Stimulated activated CD4-positive, alpha-beta T cell treated with anti-CD3 and anti-CD28 coated beads, Interleukin-2, amount 100 ng/mL, for 48 hours (primary cell): ENCODE measurements at places on chromosomes 12 and 14.

DNA sequence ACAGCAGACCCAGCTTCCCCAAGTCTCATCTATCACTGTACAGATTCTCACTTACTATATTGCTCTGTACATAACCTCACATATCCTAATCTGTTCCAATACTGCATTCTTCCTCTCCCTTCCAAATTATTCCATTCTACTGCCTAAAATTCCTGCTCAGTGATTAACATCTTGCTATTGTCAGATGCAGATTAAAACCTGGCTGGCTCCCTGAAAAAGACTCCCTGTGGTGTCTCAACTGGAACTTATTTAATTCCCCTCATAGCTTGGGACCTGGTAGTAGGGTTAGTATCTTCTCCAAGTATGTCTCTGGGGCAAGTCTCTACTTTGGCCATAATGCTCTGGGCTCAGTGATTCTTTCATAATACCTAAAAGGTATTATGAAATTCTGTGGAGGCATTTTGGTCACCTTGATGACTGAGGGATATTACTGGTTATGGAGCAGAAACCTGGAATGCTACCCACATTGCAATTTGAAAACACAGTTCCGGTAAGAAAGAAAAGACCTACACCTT, 55.8 kb downstream of the PAWR start:
- DNase-seq: no peak

- no peak for DNase-seq
Measured at GRCh38 chr12:113347107-113347506, 11.3 kb upstream of the PLBD2 start.

DNA sequence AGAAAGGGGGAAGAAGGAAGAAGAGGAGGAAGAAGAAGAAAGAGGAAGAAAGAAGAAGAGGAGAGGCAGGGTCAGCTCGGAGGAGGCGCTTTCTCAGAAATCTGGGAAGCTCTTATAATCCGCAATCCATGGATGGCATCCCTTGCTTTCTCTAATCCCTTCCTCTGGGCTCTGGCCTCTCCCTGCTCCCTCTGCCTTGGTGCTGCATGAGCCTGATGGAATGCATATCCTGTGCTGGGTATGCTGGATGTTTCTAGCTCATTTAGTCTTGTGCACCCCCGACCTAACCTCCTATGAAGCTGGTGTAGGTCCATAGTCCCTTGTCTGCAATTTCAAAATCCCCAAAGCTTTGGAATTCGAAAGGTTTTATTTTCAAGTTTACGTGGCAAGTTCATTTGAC, 94.2 kb upstream of the MYL2 start:
- DNase-seq: no peak

DNA sequence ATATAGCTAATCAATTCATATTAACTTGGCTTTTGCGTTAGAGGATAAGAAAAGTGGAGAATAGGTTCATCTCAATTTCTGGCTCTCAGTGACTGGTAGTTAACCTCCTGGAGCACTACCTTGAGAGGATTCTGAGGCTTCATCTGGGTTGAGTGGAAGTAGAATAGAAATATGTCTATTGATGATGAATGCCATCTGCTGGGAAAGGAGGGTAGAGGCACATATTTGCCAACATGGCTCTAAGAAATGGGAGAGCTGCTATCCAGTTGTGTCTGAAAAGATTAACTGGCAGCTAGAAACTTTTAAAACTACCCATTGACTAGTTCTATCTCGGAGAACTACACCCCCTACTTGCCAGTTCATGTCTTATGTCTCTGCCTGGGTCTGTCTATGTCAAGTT, 530.1 kb downstream of the NRXN3 start:
- no peak for DNase-seq

GRCh38 chr14:74469548-74470518, 23.3 kb downstream of the NPC2 start:
- no peak for DNase-seq

DNA sequence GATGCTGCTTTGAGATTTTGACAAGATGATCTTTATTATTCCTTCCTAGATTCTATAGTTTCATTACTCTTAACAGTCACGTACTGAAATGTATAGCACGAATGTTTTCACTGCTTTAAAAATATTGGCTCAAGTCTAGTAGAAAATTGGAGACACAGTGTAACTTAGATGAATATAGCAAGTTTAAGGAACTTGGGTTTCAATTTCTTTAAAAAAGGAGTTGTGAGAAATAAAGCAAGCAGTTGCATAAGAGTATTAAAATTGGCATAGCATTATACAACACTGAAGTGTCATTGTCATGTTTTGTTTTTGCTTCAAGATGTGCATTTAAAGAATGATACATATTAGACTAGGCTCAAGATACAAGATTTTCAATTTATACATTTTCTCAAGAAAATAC, 624.8 kb upstream of the NOVA1 start:
- DNase-seq: no peak

GRCh38 chr14:53793790-53794505, 162.7 kb downstream of the BMP4 start:
- no peak for DNase-seq

DNA sequence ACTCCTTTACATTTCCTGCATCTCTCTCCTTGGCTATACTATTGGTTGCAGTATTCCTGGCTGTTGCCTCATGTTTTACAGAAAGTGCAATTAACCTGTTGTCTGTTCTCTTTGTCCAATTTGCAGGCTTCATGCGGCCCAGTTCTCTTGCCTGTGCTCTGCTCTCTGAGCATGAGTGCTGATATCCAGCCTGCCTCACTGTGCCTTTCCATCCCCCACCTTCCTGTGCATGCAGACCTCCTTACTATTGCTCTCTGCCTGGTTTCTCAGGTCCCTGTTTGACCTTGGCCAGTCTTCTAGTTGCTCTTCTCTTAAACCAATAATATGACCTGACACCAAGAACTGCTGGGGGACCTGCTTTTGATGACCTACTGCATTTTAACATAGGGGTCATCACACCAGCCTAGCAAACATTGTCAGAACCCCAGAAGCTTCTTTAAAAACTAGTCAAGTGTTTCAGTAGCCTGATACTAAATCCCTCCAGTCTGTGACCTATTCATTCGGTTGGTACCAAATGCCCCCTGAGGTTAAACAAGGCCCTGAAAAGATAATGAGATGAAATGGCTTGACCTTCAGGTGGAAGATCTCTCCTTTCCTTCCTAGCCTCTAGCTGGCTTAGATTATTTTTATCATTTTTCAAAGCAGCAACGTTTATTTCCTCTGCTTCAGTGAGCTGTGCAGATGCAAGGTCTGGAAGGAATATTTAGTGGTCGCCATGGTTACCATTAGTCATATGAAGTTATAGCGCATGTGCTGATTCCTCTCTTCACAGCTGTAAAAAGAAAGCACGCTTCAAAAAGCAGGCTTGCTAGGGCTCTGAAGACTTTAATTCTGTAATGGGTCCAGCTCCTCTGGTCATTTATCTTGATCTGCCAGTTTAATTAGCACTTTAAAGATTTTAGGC, 216.5 kb downstream of the PHLDA1 start:
- DNase-seq: no peak

- DNase-seq: no peak
Measured at GRCh38 chr12:80161612-80162011, 62.3 kb downstream of the OTOGL start.

- no peak for DNase-seq
Measured at GRCh38 chr12:109717390-109718357, 4.0 kb downstream of the FAM222A start.

DNA sequence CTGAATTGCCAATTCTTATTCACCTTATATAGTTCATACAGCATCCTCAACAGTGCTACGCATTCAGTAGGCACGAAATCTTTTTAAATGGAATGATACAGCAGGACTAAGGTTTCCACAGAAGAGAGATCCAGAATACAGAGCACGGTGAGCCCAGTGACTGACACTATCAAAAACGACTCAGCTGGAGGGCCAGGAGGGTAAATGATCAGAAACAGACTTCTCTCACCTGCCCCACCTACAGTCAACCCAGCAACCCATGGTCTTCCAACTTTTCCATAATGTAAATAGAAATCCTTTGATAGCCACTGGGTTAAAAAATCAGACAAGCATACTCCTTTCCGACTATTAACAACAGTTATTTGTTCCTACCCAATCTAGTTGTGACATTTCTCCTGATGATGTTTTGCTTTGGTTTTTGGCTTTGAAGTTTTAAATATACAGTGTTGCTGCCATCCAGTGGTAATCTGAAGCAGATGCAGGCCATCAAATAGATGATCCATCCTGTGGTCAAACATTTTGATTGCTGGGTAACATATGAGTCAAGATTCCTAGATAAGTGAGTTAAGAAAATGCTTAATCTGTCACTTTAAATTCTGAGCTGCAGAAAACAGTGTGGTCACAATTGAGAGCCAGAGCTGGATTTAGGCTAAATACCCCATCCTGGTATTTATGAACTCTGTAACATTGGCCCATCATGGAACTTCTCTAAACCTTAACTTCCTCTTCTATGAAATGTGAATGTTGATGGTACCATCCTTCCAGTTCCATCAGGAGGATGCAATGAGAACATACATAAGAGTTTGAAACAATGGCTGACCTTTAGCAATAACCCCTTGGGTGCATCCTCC, 42.0 kb downstream of the GPHB5 start:
- DNase-seq: no peak

DNA sequence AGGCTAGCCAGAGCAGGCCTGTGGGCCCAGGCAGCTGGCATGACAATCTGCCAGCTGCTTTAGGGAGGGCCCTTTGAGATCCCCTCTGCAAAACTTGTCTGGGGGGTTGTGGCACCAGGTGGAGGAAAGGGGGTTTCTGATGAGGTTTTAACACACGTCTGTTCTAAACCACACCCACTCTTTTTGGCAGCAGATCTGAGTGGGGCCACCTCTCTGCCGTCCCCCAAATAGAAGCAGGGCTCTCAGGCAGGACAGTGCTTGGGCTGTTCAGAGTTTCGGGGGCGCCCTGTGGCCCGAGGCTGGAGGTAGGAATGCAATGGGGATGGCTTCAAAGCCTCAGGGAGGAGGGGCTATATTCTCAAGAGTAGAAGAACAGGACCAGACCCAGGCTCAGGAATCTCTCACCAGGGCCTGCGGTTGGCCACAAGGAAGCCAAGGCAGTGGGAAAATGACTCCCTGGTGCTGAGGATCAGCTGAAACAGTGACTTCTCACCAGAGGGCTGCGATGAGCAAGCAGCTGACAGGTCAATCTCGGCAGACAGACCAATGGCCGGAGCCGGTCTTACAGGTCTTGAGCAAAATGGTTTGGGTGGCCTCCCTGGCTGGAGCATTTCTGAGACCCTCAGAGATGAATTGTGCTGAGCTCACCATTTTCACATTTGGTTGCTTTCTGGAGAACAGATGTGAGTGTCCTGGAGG, 1.5 kb upstream of the KRT5 start:
- DNase-seq: no peak

- no peak for DNase-seq
Measured at GRCh38 chr12:38886064-38886463, 19.3 kb downstream of the CPNE8 start.

DNA sequence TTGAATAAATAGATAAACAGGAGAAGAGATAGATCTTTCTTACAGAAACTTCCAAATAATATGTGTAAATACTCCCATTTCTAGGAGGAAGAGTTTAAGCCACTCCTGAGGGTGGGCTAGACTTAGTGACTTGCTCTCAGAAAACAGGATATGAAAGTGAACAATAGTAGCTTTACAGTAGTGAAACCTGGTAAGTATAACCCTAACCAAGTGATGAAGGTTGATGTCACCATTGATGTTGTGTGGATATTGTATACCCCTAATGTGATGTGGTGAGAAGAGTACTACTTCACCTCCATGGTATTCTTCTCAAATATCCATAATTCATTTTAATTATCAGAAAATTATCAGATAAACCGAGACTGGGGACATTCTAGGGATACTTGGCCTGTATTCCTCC, 20.9 kb downstream of the AKAP6 start:
- no peak for DNase-seq

GRCh38 chr14:42523666-42524065, 917.0 kb downstream of the LRFN5 start:
- no peak for DNase-seq

GRCh38 chr14:50726372-50727107, 58.4 kb upstream of the SAV1 start:
- no peak for DNase-seq

DNA sequence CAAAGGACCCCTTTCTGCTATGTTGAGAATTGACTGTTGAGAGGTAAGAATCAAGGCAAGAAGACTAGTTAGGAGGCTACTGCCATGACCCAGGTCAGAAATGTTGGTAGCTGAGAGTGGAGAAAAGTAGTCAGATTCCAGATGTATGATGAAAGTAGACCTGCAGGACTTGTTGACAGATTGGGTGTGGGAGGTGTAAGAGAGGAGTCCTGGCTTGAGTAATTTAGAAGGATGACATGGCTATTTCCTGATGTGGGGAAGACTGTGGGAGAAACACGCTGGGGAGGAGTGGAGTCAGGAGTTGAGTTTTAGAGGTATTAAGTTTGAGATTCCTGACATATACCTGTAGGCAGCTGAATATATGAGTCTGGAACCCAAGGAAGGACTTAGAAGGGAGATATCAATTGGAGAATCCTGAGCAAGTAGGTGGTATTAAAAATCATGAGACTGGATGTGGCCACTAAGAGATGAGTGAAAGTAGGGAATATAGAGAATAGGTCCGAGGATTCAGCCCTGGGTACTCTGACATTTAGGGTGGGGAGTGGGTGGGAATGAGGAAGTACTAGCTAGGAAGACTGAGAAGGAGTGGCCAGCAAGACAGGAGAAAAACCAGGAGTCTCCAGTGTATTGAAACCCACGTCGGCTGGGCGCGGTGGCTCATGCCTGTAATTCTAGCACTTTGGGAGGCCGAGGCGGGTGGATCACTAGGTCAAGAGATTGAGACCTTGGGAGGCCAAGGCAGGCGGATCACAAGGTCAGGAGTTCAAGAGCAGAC, 12.6 kb upstream of the DDX47 start:
- no peak for DNase-seq

DNA sequence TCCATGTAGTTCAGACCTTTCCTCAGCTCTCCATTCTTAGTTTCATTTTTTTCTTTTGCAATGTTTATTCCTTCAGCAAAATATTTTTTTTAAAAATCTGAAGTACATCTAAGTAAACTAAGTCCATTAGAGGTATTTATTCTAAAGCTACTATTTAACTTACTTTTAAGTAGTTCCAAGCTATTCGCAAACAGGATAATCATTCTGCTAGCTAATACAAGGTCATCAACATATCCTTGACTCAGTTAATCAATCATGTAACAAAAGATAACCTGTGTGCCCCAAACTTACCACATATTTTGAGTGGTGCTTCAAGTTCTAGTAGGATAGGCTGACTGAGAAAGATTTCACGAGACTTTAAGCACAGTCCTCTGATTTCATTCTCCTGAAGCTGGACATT, 11.2 kb downstream of the PPP1CC start:
- no peak for DNase-seq

DNA sequence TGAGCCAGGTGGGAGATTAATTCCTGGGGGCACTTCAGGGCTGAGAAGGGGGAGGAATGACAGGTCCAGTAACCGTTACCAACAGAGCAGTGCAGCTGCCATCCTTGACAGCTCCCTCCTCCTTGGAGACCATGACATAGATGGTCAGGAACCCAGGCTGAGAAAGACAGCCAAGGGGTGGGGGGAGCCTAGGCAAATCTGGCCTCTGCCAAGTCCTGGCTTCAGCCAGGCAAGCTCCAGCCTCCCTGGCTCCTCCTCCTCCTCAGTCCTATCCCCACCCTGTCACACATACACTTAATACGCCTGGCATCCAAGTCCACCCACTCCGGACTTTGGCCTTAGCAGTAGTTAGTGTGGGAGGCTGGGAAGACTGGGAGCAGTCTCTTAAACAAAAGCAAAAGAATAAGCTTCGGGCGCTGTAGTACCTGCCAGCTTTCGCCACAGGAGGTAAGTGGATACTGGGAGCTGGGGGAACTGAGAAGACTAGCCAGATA, at the start of gene RDH5:
RDH5 (plus strand) TSS at position 323 of the 494 bp plus-strand sequence. CDS start 792 bp downstream, outside the sequence.
- DNase-seq: no peak
